ENCODE measurements at places on chromosomes 6 and 20. TPM values are rescaled to one million over a fixed set of nuclear protein-coding genes. Genes with fewer than 3 reads are reported as not detected.

Gene C4A
- 175 TPM for total RNA-seq

Gene CYP39A1
- total RNA-seq: 7.0 TPM

Gene TINAG
- total RNA-seq: not detected

Gene SRSF12
- total RNA-seq: not detected

Gene SLC17A3
- not detected for total RNA-seq

Gene HMGN4
- 52.5 TPM for total RNA-seq

Gene RSPH9
- 0.12 TPM for total RNA-seq

Gene PERP
- 46.3 TPM for total RNA-seq

Gene DEFB121
- not detected for total RNA-seq

Gene BANF2
- not detected for total RNA-seq

Gene ILRUN
- 89.8 TPM for total RNA-seq

Gene ISM1
- 0.59 TPM for total RNA-seq

Gene SLC16A10
- total RNA-seq: 18.5 TPM

Gene SNX14
- total RNA-seq: 57.2 TPM

Gene PPP1R16B
- total RNA-seq: 0.96 TPM

Gene C6orf163
- total RNA-seq: 1.5 TPM

Gene FERMT1
- 1.5 TPM for total RNA-seq

Gene CALHM4
- total RNA-seq: not detected

GRCh38 chr6:7343546-7344475, 30.8 kb upstream of the SSR1 start:
- no peak for DNase-seq

DNA sequence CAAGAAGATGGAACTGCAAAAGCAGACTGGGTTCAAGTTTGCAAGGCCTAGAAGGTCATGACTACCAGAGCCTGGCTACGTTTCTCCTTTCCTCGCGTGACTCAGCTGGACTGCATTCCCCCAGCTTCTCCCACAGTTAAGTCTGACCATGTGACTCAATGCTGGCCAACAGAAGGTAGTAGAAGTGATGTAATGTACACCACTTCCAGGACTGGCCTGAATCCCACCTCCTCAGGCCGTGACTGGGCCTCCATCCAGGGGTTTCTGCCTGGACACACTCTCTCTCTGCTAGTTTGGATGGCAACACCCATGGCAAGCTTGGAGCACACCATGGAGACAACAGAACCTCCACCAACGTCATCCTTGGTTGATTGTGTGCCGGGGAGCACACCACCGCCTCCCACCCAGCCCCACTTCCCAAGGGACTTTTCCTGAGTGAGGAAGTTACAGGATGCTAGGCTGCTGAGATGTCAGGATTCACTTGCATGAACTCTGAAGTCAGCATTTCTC, 112.0 kb upstream of the CDYL start:
- peak; percentile 92 for DNase-seq

GRCh38 chr20:38838326-38838725, 32.8 kb downstream of the PPP1R16B start:
- no peak for DNase-seq

DNA sequence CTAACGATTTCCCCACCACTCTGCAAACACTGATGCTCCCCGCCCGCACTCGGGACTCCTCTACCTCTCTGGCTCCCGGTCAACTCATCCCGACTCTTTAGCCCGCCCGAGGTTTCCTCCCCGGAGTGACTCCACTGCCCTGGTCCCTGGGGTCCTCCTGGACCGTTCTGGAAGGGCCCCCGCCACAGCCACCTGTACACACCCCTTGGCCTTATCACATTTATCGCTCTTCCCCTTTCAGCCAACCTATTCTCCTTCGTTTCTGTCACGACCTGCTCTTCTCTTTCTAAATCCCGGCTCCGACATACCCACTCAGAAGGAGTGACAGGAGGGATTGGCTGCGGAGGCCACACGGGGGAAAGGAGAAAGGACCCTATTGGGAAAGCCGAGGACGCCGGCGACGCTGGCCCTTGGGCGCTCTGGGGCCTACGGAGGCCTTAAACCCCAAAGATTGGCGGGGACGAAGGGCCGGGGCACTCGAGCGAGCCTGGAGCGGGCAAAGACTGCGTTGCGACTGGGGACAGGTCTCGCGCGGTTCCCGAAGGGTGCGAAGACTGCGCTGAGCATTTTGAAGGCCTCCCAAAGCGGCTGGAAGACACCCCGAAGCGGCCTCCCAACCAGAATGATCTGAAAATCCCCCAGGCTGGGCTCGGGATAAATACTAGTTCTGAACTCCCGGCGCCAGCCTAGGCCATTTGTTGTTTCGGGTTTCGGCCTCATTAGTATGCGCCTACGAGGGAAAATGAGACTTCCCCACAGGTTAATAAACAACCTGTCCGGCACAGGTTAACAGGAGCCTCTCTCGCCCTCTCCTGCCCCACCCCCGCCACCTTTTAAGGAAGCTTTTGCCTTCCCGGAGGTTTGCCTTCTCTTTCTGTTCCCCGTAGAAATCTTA, 9.2 kb downstream of the SIM1 start:
- no peak for DNase-seq

DNA sequence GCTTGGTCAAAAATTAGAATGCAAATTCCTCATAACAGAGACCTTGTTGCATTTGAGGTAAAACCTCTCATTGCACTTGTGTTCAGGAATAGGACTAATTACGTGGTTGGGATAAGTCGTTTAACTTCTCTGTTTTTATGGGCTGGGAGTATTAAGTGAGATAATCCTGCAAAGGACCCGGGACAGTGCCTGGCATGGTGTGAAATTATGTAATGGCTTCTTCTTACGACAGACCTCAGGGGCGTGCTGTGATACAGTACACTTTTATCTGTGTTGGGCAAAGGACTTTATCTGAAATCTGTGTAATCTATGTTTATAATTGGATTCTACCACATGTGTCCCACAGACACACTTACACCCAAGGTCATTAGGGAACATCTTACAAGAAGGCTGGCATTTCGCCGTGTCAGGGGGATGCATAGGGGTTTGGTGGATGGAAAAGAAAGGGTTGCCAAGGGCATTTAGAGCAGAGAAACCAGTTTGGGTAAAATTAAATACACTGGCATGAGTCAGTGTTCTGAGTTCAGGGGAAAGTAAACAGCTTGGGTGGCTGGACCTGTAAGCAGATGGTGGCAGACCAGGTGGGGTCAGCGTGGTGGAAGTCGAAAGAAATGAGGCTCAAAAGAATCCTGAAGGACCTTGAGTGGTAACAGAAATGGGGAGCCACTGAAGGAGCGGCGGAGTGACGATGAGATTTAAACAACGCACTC, 17.2 kb upstream of the RTF2 start:
- no peak for DNase-seq

DNA sequence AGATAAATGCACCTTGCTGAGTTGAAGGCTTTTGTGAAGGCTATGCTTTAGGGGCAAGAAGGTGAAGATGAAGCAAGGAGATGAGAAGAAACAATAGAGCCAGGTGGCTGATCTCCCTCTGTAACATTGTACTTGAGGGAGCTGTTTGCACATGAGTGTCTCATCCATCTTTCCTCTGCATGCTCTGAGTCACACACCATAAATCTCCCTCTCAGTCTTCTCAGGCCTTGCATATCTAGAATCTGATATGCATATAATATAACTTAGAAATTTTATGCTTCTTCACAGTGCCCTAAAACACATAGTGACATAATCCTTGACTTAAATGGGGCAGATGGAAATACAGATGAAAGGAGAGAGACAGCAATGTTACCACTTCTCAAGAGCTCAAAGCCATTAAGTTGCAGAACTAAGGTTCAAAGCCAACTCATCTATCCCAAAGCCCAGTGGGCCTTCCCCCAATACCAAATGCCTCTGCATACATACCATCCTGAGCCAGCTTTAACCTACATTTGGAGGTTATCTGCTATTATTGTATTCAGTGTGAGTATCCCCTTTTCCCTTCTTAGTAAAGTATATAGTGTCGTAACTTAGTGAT, 62.4 kb upstream of the STXBP5 start:
- DNase-seq: no peak

DNA sequence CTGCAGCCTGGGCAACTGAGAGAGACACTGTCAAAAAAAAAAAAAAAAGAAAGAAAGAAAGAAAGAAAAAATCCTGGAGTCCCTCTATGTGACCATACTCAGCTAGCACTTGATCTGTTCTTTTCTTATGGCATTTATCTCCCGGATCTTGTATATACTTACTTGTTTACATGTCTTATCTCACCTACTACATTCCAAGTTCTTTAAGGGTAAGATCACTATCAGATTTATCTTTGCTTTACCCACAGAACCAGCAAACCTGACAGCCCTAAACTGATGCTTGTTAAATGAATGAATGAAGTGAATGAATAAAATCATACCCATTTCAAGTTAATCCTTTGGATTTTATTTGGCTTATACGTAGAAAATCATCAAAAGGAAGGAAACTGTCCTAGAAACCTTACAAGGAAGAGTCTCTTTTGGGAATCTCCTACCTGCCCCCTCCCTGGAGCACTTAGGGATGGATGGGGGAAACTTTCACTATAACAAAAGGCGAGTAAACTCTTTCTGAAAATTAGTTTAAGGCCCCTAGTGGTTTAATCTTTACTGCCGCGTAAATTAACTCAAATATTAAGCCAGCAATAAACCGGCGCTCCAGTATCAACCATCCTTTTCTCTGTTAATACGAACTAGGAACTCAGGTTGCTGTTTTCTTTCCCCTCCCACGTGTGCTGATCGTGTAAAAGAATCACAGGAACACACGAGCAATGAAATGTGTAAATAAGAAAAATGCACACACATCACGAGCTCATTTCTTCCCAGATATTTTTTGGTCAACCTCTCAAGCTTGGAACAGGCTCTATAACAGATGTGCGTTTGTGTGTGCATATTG, 1.3 kb upstream of the UTRN start:
- no peak for DNase-seq

DNA sequence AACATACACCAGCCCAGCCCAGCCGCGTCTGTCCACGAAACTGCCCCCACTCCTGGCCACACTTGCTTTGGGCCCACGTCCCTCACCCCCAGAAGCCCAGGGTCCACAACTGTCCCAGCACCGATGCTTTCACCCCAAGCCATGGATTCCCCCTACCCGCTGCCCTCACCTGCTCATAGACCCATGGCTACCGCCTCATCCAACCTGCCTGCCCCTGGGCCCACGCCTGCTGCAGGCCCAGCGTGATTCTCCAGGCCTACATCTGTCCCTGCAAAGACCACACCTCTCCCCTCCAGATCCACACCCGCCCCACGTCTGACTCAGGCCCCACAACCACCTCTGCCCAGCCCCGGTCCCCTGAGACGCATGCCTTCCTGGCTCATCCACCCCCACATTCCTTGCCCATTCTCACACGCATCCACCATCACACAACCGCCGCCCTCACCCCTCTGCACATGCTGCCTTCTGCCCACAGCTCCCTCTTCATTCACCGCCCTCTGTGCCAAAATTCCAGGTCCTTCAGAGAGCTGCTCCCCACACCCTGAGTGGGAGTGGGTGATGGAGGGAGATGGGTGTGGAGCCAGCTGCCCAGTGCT, 86.7 kb downstream of the GRM4 start:
- no peak for DNase-seq

GRCh38 chr20:32841174-32841573, 17.5 kb upstream of the EFCAB8 start:
- no peak for DNase-seq

DNA sequence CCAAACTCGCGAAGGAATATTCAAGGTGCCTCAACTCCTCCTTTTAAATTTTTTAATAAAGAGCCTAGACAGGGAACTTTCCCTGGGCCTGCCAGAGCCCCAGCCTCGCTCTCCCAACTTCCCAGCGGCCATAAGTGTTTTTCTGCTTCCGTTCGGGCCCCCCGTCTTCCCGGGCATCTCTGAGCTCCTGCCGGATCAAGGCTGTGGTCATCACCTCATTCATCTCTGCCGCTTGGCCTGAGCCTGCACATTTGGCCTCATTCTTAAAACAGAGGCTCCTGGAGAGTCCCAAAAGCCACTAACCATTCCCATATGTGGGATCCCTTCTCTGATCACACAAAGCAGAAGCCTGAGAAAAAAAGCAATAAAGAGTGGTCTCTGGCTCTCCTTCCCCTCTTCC, 969.1 kb upstream of the DEFB115 start:
- no peak for DNase-seq

GRCh38 chr6:167881327-167881726, 54.6 kb downstream of the AFDN start:
- no peak for DNase-seq

GRCh38 chr20:10239954-10240353, 21.3 kb downstream of the SNAP25 start:
- no peak for DNase-seq

GRCh38 chr6:43123461-43124314, 47.4 kb upstream of the SRF start:
- DNase-seq: no peak

DNA sequence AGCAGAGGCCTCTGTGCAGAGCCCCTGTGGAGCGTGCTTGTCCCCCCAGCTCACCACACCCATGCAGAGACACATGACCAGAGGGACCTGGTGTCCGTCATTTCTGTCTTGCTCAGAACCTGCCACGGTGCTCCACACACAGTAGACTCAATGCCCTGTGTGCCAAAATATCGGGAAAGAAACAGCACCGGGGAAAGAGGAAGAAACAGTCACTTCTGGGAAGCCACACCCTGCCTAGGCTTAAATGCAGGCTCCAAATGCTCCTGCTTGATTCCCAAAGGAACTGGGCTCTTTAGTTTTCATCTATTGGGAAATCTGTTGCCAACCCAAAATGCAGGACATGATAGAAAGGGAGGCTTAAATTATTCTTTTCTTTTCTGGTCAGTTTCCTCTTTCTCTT, 503.9 kb downstream of the CD83 start:
- DNase-seq: no peak

GRCh38 chr6:12586721-12587480, 129.7 kb upstream of the PHACTR1 start:
- DNase-seq: no peak

GRCh38 chr6:119463081-119463626, 113.6 kb upstream of the MAN1A1 start:
- no peak for DNase-seq

GRCh38 chr6:168182366-168182765, 103.4 kb upstream of the FRMD1 start:
- no peak for DNase-seq

- DNase-seq: no peak
Measured at GRCh38 chr6:34350137-34350933, 42.1 kb downstream of the NUDT3 start.

- DNase-seq: no peak
Measured at GRCh38 chr20:17904027-17904426, 64.6 kb downstream of the SNX5 start.

- DNase-seq: no peak
Measured at GRCh38 chr6:14434916-14435690, 317.5 kb downstream of the CD83 start.

- DNase-seq: no peak
Measured at GRCh38 chr6:108497883-108498282, 62.8 kb upstream of the FOXO3 start.

DNA sequence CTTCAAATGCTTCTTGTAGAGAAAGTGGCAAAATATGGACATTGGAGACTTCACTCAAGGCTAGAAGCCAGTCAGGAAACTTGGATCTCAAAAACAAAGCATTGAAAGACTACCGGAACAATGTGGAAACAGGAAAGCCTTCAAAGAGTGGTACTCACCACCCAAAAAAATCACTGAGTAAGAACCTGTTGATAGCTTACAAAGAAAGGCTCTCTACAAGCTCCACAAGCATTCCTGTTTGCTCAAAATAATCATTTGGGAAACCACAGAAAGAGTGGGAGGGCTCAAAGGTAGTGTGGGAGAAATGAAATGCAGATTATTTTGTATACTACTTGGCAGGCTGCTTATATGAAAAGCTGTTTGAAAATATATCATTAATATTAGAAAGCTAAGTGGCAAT, 9.5 kb upstream of the DST start:
- no peak for DNase-seq
